ENCODE measurements at places on chromosomes 12 and 14.

- peak; percentile 45 for DNase-seq
Observed at GRCh38 chr14:79278798-79279644, 932.3 kb downstream of the DIO2 start.

DNA sequence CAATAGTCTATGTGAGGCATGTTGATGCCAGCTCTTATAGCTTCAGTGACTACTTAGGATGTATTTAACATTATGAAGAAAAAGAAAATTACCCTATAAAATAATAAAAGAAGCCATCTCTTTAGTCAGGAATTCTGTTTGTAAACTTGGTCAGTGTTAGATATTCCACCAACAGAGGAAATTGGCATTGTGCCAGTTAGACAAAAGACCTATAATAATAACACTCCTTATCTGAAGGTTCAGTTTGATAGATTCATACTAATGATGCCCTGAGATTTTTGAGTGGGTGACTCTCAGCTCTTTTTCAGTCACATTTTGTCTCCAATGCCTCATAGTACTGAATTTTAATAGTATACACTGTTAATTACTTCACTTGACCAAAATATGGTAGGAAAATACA lies 6.6 kb downstream of the SYT10 start:
- DNase-seq, result no peak

- DNase-seq, result no peak
Observed at GRCh38 chr12:9365296-9365695, 157.1 kb upstream of the PZP start.

- no peak for DNase-seq
Observed at GRCh38 chr12:40581889-40582288, 110.3 kb upstream of the CNTN1 start.

- no peak for DNase-seq
Observed at GRCh38 chr12:123187637-123188036, 36.7 kb upstream of the PITPNM2 start.

- no peak for DNase-seq
Observed at GRCh38 chr14:90760078-90760444, 56.2 kb downstream of the TTC7B start.

GRCh38 chr12:64510667-64511066 lies 58.7 kb downstream of the TBK1 start:
- no peak for DNase-seq

GRCh38 chr12:24231298-24231697 lies 281.8 kb upstream of the SOX5 start:
- DNase-seq, result no peak

- DNase-seq, result no peak
Observed at GRCh38 chr12:42217656-42218055, 20.4 kb downstream of the YAF2 start.

Measured in thoracic aorta (tissue), 2 donors.